GM20000 (cell line): ENCODE measurements at places on chromosomes 4 and X.

GRCh38 chrX:68848189-68848940 is 19.5 kb downstream of the EFNB1 start:
- no peak for DNase-seq

- no peak for DNase-seq
Measured at GRCh38 chr4:74062953-74063352, 24.5 kb upstream of the CXCL3 start.

DNA sequence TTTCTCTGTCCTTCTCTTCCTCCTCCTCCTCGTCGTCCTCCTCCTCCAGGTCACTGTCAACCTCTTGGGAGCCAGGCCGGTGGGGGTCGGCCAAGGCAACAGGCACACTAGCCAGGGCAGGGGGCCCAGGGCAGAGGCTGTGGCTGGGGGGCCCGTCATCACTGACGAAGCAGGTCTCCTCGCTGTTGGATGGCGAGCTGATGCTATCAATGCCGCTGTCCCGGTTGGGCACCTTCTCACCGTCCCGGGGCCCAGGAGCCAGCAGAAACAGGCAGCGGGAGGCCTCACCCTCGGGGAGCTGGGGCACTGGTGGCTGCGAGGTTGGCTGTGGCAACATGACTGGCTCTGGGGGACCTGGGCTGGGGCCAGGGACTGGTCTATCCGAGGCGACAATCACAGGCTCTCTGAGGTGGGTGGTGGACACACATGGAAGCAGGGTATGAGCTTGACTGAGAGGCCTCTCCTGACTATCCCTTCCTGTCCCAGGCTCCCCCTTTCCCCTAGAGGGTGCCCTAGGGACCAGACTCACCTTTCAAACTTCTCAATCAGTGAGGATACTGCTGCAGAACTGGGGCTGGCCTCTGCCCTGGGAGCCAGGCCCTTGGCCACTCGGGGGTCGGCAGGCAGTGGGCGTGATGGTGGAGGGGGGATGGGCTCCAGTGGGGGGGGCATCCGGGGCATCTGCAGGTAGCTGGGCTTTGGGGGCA is 25.8 kb downstream of the FGD1 start:
- no peak for DNase-seq

DNA sequence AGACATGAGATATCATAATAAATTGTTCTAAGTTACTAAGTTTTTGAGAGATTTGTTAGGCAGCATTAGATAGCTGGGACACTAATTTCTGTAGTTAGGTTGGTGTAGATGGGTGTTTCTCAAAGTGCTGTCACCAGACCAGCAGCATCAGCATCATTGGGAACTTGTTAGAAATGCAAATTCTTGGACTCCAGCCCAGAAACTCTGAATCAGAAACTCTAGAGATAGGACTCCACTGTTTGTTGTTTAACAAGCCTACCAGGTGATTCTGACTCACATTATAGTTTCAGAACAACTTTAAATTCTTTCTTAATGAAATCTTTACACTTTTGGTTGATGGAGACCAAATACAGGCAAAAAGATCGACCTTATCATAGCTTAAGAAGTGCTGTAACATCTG is 173.7 kb downstream of the PABPC4L start:
- no peak for DNase-seq

DNA sequence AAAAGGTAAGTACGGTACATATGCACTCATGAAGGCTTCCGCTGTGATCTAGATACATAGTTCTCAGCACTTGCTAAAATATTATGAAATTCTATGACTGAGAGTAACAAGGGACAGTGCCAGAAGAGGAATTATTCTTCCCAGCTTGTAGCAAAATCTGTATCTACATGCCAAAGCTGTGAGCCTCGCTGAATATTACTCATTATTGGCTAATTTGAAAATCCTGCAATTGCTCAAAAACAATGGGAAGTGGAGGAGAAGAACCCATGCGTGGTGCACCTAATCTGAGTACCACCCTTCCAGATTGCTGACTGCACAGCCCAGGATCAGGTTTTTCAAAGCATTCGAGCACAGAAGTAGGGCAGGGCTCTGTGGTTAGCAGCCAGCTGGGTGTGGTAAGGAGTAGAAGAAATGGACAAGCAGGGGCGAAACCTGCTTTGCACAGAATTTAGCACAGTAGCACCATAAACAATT is 17.4 kb upstream of the PDCL2 start:
- DNase-seq: no peak
